Cardiac septum (tissue), 1 donor: ENCODE measurements at places on chromosomes 1 and 21. TPM values are rescaled to one million over a fixed set of nuclear protein-coding genes. Genes with fewer than 3 reads are reported as not detected.

The HSD11B1 gene
- 15.0 TPM for total RNA-seq

The PDZK1 gene
- total RNA-seq = 0.48 TPM

The TBX19 gene
- total RNA-seq = 0.48 TPM

The UBQLN4 gene
- 26.3 TPM for total RNA-seq

- DNase-seq = no peak
Observed at GRCh38 chr1:42414551-42415496, 34.2 kb downstream of the RIMKLA start.

DNA sequence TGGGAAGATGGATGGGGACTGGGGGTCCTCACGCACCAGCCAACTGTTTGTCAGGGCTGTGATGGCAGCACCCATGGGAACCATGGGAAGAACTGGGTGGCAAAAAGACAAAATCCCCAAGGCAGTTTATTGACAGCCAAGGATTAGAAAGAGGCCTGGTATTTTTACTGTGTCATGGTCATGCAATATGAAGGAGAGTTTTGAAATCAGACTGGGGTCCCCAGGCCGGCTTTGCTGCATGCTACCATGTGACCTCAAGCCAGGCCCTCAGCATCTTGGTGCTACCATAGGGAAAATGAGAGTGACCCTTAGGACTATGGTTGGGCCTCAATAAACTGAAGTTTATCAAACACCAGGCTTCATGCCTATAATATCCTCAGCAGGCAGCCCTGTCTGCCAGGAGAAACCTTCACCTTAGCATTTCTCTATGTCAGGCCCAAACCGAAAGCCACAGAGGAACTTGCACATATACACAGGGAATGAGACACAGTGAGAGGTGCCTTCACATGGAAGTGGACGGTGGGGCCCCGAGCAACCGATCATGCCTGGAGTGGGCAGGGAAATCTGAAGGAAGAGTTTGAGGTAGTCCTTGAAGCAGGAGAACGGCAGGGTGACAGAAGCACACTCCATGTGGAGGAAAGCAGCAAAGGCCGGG, 203.2 kb downstream of the HIVEP3 start:
- DNase-seq = no peak

- peak; percentile 78 for DNase-seq
Observed at GRCh38 chr1:32180186-32181060, 948 bp downstream of the TXLNA start.

DNA sequence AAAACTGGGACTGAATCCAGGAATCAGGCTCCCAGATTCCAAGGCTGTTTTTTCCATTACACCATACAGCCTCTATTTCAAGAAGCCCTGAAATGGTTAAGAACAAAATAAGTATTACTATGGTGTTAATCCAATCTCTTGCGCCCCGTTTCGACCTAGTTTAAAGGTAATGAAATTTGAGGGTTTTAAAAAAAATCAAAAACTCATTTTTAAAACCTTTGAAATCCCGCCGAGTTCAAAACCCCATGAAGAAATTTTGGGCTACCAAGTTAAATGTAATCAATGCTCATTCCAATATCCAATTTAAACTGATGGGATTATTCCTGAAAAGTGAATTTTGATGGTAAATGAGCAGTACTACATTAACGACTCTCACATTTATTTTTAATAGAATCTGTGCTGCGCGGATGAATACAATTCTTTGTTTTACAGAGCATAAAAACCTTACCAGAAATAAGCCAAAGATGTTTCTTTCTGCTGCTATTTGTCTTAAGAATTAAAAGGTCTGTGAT, 767 bp upstream of the EGLN1 start:
- DNase-seq = no peak

DNA sequence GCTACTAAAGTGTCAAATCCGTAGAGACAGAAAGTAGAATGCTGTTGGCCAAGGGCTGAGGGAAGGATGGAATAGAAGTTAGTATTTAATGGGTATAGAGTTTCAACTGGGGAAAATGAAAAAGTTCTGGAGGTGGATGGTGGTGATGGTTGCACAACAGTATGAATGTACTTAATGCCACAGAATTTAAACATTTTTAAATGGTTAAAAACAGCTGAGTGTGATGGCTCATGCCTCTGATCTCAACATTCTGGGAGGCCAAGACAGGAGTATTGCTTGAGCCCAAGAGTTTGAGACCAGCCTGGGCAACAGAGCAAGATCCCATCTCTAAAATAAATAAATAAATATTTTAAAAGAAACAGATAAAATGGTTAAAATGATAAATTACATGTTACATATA, 44.5 kb downstream of the PIK3R3 start:
- DNase-seq = no peak

DNA sequence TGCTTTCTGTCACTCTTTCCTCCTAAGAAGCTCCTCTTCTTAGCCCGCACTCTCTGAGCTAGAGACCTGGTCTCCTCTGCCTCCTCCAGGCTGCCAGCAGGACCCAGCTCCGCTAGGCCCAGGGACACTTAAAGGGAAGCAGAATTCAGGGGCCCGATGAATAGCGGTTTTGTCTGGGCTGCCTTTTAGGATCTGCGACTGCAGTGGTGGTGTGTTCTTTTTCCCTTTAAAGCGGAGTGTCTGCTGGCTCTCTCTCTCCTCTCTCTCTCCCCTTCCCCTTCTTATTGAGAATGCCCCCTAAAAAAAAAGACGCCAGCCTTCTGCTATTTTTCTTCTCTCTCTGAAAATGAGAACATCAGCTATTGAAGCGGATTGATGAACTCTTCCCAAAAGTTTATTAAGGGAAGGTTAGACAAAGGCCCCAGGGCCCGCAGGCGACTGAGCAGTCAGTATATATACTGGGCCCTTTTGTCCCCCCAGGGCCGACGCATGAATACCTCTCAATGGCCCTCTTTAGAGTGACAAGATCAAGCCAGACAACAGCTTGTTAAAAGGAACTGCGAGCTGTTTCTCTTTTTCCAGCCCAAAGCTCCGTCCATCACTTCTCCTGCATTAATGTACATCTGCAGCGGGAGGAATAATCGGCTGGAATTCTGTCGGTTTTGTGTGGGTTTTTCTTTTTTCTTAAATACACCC, 27.0 kb downstream of the PAX7 start:
- no peak for DNase-seq

DNA sequence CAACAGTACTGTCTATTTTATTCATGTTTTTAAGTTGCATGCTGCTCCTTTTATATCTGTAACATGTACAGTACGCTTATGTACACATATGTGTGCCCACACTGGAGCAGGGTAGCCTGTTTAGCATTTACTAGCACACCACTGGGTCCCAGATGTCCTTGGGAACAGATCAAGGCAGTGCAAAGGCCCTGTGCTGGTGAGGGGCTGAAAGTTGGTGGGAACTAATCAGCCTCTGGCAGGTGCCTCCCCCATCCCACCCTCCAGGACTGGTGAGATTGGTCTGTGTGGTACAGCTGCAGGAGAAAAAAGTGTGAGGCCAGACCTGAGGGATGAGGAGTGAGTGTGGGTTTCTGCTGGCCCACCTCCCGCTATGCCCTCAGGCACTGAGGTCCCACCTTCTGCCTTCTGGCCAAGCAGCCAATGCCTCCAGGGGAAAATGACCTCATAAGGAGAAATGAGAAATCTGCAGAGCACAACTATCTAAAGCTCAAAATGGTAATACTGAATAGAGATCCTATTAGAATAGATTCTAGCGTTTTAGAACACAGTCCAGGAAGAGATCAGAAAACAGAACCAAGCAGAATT, 58.9 kb downstream of the POFUT2 start:
- no peak for DNase-seq
